ENCODE measurements at places on chromosomes 11 and 22. TPM values are rescaled to one million over a fixed set of nuclear protein-coding genes. Genes with fewer than 3 reads are reported as not detected.
A peak's percentile ranks its signal among the peaks of the same experiment; 100 is the strongest.

GRCh38 chr11:17473071-17473744 is 3.4 kb downstream of the ABCC8 start:
- no peak for DNase-seq

DNA sequence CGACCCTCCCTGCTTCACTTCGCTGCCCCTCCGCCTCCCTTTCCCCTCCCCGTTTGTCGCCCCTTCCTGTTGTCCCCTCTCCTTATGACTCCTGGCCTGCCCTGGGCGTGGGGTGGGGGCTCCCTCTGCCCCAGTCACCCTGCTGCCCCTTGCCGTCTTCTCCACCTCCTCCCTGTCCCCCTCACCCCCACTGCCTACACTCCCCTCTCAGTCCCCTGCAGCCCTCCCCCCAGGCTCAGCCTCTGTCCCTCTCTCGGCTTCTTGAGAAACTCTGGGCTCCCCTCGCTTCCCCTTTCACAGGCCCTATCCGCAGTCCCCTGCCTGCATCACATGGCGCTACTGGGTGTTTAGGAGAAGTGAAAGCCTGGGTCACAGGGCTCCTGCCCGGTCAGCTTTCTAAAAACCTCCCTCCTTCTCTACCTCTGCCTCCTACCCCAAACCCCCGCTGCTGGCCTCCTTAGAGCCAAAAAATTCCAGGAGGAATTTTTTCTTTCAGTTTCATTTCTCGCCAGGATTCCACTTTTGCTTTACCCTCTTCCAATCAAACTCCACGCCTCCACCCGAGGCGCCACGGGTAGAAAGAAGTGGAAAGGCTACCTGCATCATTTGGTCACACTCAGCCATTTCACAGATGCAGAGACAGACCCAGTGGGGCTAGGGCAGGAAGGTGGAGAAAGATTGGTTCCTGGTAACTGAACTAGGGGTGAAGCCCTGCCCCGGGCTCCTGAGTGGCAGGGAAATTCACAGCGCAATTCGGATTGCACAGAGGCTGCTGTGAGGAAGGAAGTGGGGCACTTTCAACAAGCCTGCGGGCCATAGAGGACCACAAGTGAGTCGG is at the start of gene SLC15A3:
Gene SLC15A3, minus strand, starts transcription at position 273 of the 838 bp plus-strand sequence. CDS start 625 bp downstream, outside the sequence.
- DNase-seq, result peak; percentile 40

The ZNF280B gene
- polyA plus RNA-seq, result 4.5 TPM

- no peak for DNase-seq
These were observed 34.7 kb upstream of the MYH9 start for GRCh38 chr22:36422287-36423014.

The CCDC116 gene
- 0.22 TPM for polyA plus RNA-seq

DNA sequence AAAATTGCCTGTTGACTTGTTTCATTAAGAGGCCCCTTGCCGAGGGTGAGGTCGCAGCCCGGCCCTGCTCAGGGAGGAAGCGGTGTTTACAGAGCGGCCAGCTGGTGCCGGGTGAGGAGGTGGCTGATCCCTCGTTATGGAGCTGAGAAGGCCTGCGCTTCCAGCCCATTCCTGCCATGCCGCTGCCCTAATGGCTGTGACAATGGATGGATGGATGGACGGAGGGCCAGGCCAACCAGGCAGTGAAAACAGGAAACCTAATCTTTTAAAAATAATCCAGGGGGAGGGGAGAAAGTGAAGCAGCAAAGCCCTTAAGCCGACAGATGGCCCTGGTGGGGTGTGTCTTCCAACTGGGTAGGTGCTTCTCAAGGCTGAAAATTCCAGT is 38.5 kb downstream of the BCR start:
- peak; percentile 63 for DNase-seq

GRCh38 chr11:2942872-2943710 is 13.9 kb upstream of the PHLDA2 start:
- DNase-seq, result no peak

All from right renal cortex interstitium (tissue), 3 donors.